ENCODE measurements at places on chromosomes 11 and 22.
A peak's percentile ranks its signal among the peaks of the same experiment; 100 is the strongest.

DNA sequence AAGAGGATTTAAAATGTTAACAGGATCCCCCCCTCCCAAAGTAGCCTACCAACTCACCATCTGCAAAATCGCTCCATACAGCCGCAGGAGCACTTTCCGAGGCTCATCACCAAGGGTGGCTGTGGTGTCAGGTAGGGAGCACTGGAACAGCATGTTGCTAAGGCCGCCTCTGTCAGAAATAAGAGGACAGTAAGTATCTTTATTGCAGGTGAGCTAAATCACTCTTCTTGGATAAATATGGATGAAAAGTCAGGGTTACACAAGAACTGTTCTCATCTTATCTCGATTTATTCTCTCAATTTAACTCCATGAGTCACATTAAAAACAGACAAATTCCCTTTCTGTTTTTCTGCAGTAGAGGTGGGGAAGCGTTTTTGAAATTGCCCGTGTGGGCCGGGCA, 24.2 kb downstream of the CHKA start:
- no peak for DNase-seq
- no peaks in the 10 kb centered on the region for H3K27me3 ChIP-seq
- no peak overlapping the region for H3K4me3 ChIP-seq
- peaks cover 32% of the 10 kb centered on the region for H3K4me1 ChIP-seq
- H3K36me3 ChIP-seq, result peaks cover 10% of the 10 kb centered on the region

GRCh38 chr11:70493089-70493474, 94.8 kb downstream of the CTTN start:
- peaks cover 2% of the 10 kb centered on the region for H3K4me1 ChIP-seq
- H3K27ac ChIP-seq, result no peak overlapping the region
- no peak for DNase-seq
- no peaks in the 10 kb centered on the region for H3K36me3 ChIP-seq

DNA sequence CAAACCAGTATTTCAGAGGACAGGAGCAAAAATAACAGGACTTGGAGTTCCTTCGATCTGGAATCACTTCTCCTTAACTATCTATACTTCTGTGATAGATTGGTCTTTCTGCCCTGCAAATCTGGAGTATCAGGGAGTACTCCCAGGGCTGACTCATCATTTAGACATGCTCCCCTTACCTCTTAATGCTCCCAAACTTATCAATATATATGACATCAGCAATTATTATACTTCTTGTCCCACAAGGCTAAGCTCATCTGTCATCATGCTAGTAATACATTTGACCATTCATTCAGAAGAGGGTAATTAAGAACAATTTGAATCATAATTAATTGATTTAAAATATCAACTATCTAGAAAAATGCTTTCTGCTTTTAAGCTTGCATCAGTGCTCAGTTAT, 163.8 kb downstream of the SWAP70 start:
- peaks cover 11% of the 10 kb centered on the region for H3K36me3 ChIP-seq
- no peak for DNase-seq
- no peak overlapping the region for H3K27ac ChIP-seq
- H3K27me3 ChIP-seq, result no peaks in the 10 kb centered on the region
- peaks cover 5% of the 10 kb centered on the region for H3K4me1 ChIP-seq
- no peak overlapping the region for H3K4me3 ChIP-seq

- no peaks in the 10 kb centered on the region for H3K4me1 ChIP-seq
- H3K27me3 ChIP-seq, result peaks cover 57% of the 10 kb centered on the region
- no peak for DNase-seq
- peaks cover 1% of the 10 kb centered on the region for H3K36me3 ChIP-seq
Observed at GRCh38 chr22:44382116-44383038, 69.6 kb upstream of the SHISAL1 start.

DNA sequence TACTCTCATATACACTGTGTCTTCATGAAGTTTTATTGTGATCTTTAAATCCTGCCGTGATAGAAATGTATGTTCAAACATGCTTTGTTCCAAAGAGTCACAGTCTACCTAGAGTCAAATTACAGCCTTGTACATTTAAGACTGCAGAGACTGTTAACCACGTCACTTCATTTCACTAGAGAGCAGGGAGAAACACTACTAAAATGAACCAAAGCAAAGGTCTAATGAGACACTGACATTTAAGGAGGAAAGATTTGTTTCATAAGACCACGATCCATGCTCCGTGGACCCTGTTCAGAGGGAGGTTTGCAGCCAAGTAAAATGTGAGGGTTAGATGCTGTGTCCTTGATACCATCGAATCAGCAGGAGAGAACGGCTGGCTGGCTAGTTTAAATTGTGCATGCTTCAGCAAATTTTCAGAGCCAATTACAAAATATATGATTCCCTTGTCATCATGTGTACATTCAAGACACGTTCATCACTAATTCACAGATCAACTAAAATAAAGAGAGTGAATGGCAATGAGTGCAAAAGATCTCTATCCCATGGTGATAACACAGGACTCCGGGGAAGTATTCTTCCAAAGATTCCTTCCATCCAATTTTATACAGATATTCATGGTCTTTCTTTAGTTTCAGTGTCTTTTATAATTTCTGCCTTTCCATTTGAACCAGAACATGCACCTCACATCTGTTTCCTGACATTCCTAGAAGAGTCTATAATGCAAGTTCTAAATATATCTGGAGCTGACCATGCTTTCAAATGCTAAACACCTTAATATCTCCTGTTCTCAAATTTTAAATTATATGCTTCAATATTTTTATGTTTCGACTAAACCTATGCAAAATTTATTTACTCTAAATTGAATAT, 960.9 kb upstream of the FAT3 start:
- H3K27ac ChIP-seq, result no peak overlapping the region
- H3K36me3 ChIP-seq, result no peaks in the 10 kb centered on the region
- H3K4me3 ChIP-seq, result no peak overlapping the region
- no peaks in the 10 kb centered on the region for H3K27me3 ChIP-seq

DNA sequence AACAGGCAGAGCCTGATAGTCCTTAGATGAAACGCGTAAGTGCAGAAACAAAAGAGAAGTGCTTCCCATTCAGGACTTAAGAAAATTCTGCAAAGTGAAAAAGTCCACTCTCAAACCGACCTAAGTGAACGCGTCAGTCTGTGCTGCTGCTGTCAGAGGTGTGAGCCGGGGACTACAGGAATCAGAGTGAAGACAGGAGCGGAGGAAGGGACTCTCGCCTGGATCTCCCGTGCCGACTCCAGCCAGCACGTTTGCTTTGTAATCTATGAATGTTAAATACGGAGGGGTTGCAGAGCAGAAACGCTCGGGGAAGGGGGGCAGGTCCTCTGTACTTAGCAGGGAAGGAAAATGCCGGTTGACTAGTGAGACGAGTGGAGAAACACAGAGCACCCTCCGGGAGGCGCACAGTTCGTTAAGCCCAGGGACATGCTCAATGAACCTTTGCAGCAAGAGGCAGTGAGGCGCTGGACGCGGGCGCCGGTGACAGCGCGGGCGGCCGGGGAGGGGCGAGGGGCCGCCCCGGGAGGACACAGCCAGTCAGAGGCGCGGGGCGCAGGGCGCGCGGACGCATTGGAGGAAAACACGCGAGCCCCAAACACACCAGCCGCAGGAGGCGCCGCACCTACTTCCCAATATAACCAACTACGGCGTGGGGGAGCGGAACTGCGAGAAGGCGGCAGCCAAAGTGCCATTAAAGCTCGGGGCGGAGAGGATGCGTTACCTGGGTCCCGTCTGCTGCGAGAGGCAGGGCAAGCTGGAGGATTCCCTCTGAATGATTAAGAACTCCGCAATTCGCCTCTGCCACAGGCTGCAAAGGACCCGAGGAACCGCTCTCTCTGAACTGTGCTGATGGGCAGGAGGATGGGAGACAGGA, at the start of gene CNTN5:
Gene CNTN5 (plus strand): TSS at position 598 of the 874 bp plus-strand sequence.
- peaks cover 31% of the 10 kb centered on the region for H3K27me3 ChIP-seq
- peaks cover 5% of the 10 kb centered on the region for H3K4me1 ChIP-seq
- DNase-seq, result peak; percentile 2
- H3K36me3 ChIP-seq, result no peaks in the 10 kb centered on the region
- peak within 1 kb of the TSS; percentile 40 for H3K4me3 ChIP-seq

DNA sequence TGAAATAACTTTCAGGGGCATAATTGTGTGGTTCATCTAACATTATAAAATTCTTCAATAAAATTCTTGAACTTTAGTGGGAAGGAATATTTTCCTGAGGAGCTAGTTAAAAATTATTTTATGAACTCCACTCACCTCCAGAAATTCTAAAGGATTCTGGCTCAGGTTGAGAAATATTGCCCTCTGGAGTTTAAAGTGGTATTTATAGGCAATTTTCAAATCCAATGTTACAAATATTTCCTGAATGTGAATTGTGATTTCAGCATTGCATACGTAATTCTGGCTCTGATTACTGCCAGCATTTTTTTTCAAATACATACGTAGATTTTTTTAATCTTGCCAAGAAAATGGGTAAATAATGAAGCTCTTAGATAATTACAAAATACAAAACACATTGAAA, 598.2 kb upstream of the ANO3 start:
- no peaks in the 10 kb centered on the region for H3K36me3 ChIP-seq
- no peak overlapping the region for H3K27ac ChIP-seq
- no peak overlapping the region for H3K4me3 ChIP-seq
- DNase-seq, result no peak
- H3K27me3 ChIP-seq, result no peaks in the 10 kb centered on the region

DNA sequence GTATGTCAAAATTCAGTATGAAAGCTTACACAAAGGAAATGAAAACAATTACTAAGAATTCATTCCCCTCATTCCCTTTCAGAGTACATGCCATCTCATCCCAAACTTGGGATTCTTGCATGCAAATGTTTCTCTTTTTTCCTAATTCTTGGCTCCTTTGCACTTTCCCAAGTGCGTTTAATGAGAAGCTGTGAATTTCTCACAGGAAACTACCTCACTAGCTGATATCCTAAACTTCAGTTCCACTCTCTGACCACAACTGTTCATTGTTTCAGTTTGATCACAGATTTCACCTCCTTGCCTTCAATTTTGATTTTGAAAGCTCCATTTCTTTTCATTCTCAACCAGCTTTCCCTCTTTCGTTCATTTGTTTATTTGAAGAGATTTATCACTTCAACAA, 5.9 kb upstream of the ARL14EP start:
- no peak overlapping the region for H3K4me3 ChIP-seq
- no peaks in the 10 kb centered on the region for H3K36me3 ChIP-seq
- H3K27ac ChIP-seq, result no peak overlapping the region
- H3K27me3 ChIP-seq, result peaks cover 34% of the 10 kb centered on the region

DNA sequence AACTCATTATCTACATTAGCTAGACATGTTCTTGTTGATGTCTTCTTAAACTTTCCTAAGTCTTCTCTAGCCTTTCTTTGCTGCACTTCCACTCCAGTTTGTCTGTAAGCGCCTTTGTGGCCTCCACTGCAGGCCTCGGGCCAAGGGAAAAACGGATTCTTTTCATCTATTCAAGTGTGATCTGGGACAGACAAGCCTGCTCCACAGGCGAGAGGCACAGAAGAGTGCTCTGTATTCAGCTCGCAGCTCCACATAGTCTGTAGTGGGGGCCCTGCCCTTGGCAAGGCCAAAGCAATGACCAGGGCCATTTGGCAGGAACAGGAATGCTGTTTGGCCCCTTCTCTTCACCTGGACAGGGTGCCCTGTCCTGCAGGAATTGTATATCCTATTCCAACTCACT, 84.1 kb upstream of the BARX2 start:
- no peaks in the 10 kb centered on the region for H3K4me1 ChIP-seq
- no peaks in the 10 kb centered on the region for H3K36me3 ChIP-seq
- H3K27me3 ChIP-seq, result peaks cover 18% of the 10 kb centered on the region
- DNase-seq, result no peak
- no peak overlapping the region for H3K4me3 ChIP-seq

DNA sequence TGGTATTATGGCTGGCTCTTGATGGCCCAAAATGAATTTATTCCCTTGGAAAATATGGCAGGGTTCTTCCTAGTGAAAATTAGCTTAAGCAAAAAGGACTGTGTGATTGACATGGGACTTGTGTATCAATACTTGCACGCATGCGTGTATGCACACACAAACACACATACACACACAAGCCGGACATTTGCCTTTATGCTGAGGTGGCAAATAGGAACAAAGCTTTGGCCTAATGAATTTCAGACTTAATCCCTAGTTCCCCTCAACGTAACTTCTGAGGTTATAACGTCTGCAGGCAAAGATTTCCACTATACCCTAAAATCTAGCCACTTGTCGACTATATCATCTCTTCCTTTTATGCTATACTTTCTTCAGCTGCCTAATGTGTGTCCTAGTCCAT, 2.9 kb upstream of the OR52I2 start:
- no peaks in the 10 kb centered on the region for H3K36me3 ChIP-seq
- DNase-seq, result no peak
- no peak overlapping the region for H3K4me3 ChIP-seq
- H3K27me3 ChIP-seq, result peaks cover 48% of the 10 kb centered on the region
- H3K4me1 ChIP-seq, result no peaks in the 10 kb centered on the region
- H3K27ac ChIP-seq, result no peak overlapping the region

DNA sequence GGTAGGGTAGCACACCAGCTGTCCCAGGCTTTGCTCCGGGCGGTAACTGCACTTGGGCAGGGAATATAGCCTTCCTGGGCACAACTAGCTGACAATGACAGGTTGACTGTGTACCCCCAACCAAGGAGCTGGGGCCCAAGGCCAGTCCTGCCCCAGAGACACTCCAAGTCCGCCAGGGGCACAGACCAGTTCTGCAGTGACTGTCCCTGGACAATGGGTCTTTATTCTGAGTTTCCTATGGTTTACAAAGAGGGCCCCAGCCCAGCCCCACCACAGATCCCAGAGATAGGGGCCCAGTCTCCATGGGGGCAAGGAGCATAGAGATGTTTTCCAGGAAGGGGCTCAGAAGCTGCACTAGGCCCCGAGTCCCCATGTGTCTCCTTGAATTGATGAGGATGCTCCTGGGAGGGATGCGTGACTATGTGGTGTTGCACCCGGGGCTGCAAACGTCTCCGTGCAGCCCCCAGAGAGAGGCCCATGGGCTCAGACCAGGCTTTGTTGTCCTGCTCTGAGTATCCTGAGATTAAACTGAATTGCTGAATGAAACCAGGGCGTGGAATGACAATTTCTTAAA, 48.4 kb downstream of the CD6 start:
- no peaks in the 10 kb centered on the region for H3K27me3 ChIP-seq
- no peak for DNase-seq
- no peak overlapping the region for H3K27ac ChIP-seq
- H3K36me3 ChIP-seq, result peaks cover 61% of the 10 kb centered on the region
- peaks cover 55% of the 10 kb centered on the region for H3K4me1 ChIP-seq

DNA sequence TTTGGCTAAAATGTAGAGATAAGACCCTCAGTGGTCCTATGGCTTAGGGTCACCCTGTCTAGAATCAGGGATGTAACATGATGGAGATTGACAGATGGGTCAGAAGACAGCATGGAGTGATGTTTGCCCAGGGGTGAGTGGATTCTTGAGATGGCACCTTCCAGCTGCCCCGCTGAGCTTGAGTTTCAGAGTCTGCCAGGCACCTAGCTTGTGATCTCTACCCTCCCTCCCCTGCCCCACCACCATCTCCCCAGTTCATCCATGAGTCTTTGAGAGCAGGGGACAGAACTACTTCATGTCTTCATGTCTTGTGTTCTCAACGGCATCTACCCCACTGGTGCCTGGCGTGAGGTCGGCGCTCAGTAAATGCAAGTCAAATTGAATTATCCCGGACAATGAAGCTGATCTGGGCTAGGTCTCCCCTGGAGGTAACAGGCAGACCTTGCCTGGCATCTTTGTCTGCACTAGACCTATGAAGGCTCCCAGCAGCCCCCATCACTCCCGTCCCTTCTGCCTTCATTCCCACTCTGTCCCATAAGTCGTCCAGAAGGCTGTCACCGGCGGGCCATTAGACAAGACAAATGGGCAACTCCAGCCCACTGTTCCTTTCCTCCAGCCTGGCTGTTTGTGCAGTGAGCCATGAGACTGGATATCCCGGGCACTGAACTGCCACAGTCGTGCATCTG, 239.2 kb upstream of the TBCEL start:
- H3K36me3 ChIP-seq, result no peaks in the 10 kb centered on the region
- H3K4me3 ChIP-seq, result no peak overlapping the region
- peaks cover 21% of the 10 kb centered on the region for H3K27me3 ChIP-seq
- no peaks in the 10 kb centered on the region for H3K4me1 ChIP-seq
- H3K27ac ChIP-seq, result no peak overlapping the region
- DNase-seq, result no peak

Data from stimulated activated naive B cell treated with anti-CD40 and anti-IgM and Interleukin-4, amounts not matched to agents 10 μg/mL and 1 μg/mL and 100 μg/mL, for 72 hours (primary cell).